ENCODE measurements at places on chromosomes 16 and 17.

GRCh38 chr16:1050516-1050915, 22.0 kb upstream of the SSTR5 start:
- DNase-seq = peak; percentile 79

- no peak for DNase-seq
These were observed 230.7 kb upstream of the CCL2 start for GRCh38 chr17:34024386-34024785.

GRCh38 chr17:27466743-27467375, 10.6 kb downstream of the KSR1 start:
- no peak for DNase-seq

DNA sequence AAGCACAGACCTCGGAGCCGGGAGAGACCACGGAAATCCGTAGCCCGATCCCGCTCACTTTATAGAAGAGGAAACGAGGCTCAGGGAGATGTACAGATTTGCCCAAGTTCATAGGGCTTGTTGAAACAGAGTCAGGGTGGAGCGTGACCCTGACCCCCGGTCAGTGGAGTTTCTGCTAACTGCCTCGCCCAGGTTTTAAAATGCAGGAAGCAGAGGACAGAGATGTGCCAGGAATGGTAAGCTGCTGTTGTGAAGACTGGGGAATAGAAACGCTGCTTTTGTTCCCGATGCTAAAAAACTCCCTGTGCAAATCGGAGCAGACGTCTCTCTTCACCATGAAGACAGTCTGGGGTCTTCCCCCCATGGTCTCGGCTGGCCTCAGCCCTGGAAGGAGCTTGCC, 403.0 kb downstream of the SEC14L1 start:
- no peak for DNase-seq

DNA sequence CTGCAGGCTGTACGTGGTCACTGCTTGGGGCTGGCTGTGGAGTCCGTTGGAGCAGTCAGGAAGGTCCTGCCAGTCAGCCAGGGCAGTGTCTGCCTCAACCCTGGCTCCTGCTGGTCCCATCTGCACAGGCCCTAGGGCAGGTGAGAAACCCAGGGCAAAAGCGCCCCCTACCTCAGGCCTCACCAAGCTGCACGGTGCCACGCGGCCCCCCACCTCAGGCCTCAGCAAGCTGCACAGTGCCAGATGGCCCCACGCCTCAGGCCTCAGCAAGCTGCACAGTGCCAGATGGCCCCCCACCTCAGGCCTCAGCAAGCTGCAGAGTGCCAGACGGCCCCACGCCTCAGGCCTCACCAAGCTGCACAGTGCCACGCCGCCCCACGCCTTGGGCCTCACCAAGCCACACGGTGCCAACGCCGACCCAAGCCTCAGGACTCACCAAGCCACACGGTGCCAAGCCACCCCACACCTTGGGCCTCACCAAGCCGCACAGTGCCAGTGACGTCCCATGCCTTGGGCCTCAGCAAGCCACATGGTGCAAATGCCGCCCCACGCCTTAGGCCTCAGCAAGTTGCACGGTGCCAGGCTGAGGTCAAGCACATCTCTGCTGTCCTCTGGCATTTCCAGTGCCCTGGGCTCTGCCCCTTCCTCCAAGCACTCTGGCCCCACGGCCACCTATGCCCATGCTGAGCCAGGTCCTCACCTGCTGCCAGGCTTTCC, 5.5 kb downstream of the TMEM204 start:
- DNase-seq = no peak

- DNase-seq = peak; percentile 49
These were observed 62.2 kb downstream of the DHRS7C start for GRCh38 chr17:9729034-9729650.

GRCh38 chr16:57023541-57024249, 34.3 kb downstream of the NLRC5 start:
- no peak for DNase-seq

- no peak for DNase-seq
These were observed 62.3 kb upstream of the HS3ST2 start for GRCh38 chr16:22751685-22752084.

DNA sequence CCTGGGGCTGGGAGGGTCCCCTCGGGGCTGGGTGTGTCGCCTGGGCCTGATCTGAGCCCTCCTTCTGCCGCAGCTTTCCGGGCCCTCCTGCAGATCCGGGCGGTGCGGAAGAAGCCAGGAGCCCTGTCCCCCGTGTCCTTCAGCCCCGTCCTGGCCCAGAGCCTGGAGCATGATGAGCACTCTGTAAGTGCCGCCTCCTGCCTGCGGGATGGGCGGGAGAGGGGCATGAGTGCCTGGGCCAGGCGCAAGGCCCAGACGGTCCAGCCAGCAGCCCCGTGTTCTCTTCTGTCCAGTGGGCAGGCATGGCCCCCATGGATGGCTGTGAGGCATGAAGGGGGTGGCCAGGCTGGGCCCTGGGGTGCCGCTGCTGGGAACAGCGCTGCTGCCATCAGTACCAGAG, 16.0 kb upstream of the NUDT16L1 start:
- no peak for DNase-seq

GRCh38 chr17:45149669-45150664, 1.7 kb downstream of the HEXIM1 start:
- DNase-seq = no peak

- no peak for DNase-seq
These were observed 6.9 kb upstream of the EFTUD2 start for GRCh38 chr17:44906010-44906646.

GRCh38 chr17:82012640-82013295, 9.9 kb downstream of the CENPX start:
- DNase-seq = no peak

GRCh38 chr17:72931163-72931562, 161.3 kb downstream of the SLC39A11 start:
- DNase-seq = no peak

DNA sequence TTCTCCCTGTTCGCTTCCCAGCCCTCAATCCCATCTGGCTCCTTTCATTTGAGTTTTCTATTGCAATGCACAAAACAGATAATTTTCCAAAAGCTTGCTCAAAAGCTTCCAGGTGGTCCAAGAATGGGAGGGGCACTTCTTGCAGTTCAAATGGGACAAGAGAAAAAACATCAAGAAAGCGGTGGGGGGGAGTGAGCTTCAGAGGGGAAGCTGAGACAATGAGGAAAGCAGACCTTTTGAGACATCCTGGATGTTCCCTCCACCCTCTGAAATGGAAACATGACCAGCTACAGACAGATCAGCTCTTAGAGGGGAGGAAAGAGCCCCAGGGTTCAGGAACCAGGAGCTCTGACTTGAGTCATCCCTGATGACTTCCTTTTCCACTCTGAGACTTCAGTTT, 368.2 kb downstream of the SLC39A11 start:
- peak; percentile 73 for DNase-seq

- no peak for DNase-seq
These were observed 681 bp downstream of the TMEM102 start for GRCh38 chr17:7435676-7436555.

DNA sequence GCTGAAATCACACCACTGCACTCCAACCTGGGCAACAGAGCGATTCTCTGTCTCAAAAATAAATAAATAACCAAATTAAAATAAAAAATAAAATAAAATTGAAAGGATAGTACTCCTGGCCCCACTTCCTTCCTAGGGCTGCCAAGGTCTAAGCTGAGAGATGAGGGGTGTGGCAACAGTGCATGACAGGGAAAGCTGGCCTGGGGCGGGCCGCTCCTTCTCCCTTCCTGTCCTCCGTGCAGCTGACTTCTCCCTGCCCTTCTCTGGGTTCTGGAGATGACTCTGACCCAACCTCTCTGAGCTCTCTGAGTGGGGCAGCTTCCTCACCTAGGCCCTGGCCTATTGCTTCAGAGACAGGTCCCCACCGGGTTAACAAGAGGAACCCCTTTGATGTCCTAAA, 8.7 kb upstream of the SLC25A39 start:
- no peak for DNase-seq

GRCh38 chr17:46910179-46910927, 12.6 kb upstream of the GOSR2 start:
- no peak for DNase-seq

- no peak for DNase-seq
These were observed 238.9 kb upstream of the NLRP1 start for GRCh38 chr17:5823219-5823618.

DNA sequence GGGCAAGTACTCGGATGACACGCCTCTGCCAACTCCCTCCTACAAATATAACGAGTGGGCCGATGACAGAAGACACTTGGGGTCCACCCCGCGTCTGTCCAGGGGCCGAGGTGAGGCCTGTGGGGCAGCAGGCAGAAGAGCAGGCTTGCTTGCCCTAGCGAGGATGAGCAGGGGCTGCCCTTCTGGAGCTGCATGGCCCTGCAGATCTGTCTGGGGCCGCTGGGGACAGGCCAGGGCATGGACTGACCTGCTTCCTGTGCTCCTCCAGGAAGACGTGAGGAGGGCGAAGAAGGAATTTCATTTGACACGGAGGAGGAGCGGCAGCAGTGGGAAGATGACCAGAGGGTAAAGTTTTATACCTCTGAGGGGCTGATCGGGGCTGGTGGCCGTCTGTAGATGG, 5.3 kb downstream of the DHX38 start:
- DNase-seq = no peak

- no peak for DNase-seq
These were observed 232.4 kb upstream of the RPL38 start for GRCh38 chr17:73971127-73971526.

GRCh38 chr17:16873174-16874035, 98.5 kb downstream of the TNFRSF13B start:
- no peak for DNase-seq

DNA sequence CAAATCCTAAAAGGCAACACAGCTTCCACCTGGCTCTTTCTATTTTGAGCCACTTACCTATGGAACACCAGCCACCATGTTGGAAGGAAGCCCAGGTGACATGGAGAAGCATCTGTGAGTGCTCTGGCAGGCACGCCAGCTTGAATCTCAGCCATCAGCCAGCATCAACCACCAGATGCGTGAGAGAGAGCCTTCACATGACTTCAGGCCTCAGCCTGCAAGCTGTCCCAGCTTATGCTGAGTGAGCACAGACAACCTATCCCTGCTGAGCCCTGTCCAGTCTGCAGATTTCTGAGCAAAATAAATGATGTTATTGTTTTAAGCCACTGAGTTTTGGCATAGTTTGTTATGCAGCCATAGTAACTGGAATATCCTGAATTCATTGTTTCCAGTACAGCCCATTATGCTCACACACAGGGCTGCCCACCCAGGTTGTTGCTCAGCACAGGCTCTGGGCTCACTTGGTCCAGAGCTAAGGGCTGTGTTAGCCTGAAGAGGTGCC, 35.1 kb downstream of the TMEM238L start:
- peak; percentile 43 for DNase-seq

DNA sequence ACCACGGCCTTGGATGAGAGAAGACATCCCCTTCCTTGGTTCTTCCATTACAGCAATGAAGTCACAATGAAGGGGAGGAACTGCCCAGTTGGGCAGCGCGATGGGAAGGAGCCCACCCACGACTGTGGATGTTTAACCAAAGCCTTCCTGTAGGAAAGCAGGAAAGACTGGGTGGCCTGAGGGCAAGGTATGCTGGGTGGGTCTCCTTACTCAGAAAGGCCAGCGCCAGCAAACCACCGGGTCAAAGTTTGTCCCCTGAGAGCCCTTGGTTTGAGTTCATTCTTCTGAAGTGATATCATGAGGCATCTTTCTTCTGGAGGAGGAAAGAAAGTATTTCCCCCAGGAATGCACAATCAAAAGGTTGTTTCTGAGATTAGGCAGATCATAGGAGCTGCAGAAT, 105.2 kb downstream of the C16orf95 start:
- DNase-seq = no peak

DNA sequence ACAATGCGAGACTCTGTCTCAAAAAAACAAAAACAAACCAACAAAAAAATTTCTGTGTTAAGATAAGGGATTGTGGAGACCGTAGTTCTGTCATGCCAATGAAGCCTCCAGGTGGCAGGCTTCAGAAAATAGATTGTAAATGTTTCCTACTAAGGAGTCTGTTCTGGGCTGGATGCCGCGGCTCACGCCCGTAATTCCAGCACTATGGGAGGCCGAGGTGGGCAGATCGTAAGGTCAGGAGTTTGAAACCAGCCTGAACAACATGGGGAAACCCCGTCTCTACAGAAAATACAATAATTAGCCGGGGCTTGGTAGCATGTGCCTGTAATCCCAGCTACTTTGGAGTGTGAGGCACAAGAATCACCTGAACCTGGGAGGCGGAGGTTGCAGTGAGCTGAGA, 4.4 kb upstream of the SNX29 start:
- DNase-seq = no peak

- DNase-seq = no peak
These were observed 3.4 kb downstream of the NARF start for GRCh38 chr17:82461827-82462524.

DNA sequence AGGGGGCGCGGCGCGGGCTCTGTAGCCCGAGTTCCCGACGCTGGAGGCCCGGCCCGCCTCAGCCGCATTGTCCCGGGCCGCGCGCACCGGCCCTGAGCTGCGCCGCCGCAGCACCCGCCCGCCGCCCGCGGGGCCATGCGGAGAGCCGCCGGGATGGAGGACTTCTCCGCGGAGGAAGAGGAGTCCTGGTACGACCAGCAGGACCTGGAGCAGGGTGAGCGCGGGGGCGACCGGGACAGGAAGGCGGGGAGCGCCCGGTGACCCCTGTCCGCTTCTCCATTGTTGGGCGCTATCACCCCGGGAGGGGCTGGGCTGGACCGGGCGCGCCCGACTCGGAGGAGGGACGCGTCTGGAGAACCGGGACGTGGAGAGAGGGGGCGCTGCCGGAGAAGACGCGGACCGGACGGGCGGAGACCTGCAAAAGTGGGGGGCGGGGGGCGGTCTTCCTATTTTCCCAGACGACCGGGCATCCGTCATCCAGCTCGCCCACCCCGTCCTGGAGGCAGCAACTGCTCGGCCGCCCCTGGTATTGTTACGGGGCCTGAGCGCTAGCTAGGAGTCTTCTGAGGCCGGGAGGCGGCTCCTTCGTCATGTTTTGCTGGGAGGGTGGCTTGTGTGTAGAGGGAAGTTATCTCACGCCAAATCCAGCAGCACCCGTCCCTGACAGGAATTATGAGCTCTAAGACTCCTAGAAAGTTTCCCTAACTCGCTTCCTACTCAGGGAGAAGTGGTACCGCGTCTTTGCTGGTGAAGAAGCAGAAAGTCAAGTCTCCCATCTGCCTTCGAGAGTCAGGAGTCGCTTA, 678 bp downstream of the CDR2L start:
- peak; percentile 91 for DNase-seq

- no peak for DNase-seq
These were observed 15.7 kb downstream of the ELAC2 start for GRCh38 chr17:13001991-13002615.

- DNase-seq = no peak
These were observed 159.3 kb downstream of the C16orf78 start for GRCh38 chr16:49532873-49533272.

- DNase-seq = no peak
These were observed 106.5 kb upstream of the COX10 start for GRCh38 chr17:13962716-13963240.

DNA sequence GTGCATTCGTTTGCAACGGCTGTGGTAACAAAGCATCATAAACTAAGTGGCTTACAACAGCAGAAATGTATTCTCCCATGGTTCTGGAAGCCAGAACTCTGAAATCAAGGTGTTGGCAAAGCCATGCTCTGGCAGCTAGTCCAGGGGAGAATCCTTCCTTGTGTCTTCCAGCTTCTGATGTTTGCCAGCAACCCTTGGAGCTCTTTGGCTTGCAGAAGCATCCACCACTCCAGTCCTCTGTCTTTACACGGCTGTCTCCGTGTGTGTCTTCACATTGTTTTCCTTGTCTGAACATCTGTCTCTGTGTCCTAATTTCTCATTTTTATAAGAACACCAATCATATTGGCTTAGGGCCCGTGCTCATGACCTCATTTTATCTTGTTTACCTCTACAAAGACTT, 265.3 kb upstream of the HSBP1 start:
- DNase-seq = no peak
